Adrenal gland (tissue), 19 donors: ENCODE measurements at places on chromosomes 12 and 14. TPM values are rescaled to one million over a fixed set of nuclear protein-coding genes. Genes with fewer than 3 reads are reported as not detected.
A peak's percentile ranks its signal among the peaks of the same experiment; 100 is the strongest.

Gene COL2A1
- polyA plus RNA-seq, result 0.20 TPM

Gene CHD8
- 43.0 TPM for polyA plus RNA-seq

Gene RERGL
- polyA plus RNA-seq, result 23.9 TPM

Gene SAMD15
- 1.0 TPM for polyA plus RNA-seq

Gene ACRBP
- 0.99 TPM for polyA plus RNA-seq

Gene UTP20
- polyA plus RNA-seq, result 13.9 TPM

Gene SETD1B
- 9.0 TPM for polyA plus RNA-seq

Gene PDE3A
- polyA plus RNA-seq, result 1.3 TPM

Gene ARL6IP4
- 709 TPM for polyA plus RNA-seq

Gene WNT1
- polyA plus RNA-seq, result not detected

Gene LIN7A
- polyA plus RNA-seq, result 1.6 TPM

Gene IL31
- polyA plus RNA-seq, result not detected

Gene LTB4R2
- 2.7 TPM for polyA plus RNA-seq

Gene PRB2
- polyA plus RNA-seq, result not detected

Gene SIX4
- 0.40 TPM for polyA plus RNA-seq

DNA sequence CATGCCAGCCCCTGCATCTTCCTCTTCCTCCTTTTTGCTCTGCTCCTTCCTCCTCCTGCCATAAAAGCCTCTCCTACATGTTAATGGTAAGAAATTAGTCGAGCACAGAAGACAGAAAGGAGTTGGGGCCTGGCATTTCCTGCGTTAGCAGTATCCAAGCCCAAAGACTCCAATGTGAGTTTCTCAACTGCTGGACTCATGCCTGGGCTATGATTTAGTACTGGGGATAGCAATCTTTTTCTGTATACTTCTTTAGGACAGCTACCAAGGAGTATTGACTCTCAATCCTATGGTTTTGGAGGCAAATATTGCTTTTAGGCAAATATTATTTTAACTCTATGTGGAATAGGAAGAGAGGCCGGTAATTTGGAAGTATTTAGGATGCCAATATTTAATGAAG, 18.0 kb upstream of the SLC38A4 start:
- no peak for DNase-seq

DNA sequence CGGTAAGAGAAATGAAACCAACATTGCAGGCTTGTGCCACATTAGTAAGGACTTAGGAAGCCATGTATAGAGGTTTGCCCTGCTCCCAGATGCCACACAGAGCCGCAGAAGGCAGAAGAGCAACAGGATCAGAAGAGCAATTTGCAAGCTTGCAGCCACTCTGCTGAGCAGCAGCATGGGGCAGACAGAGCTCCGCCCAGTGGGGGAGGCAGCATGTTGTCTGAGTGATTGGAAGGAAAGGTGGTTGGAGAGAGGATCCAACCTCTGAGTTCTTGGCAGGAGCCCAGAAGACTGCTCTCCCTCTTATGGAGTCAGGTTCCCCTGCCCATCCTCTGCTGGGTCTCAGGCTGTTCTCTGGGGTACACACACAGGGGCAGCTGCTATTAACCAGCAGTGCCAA, 2.3 kb upstream of the KRT6A start:
- DNase-seq, result no peak

GRCh38 chr14:100988011-100988410, 84.5 kb upstream of the RTL1 start:
- DNase-seq, result no peak

- no peak for DNase-seq
Measured at GRCh38 chr12:29505122-29505521, 7.6 kb upstream of the OVCH1 start.

GRCh38 chr12:1523558-1524050, 70.8 kb downstream of the FBXL14 start:
- no peak for DNase-seq

GRCh38 chr14:81519200-81520011, 14.2 kb downstream of the SEL1L start:
- no peak for DNase-seq

GRCh38 chr12:115988212-115988611, 289.3 kb downstream of the MED13L start:
- no peak for DNase-seq

GRCh38 chr12:103879878-103880277, 38.8 kb upstream of the NT5DC3 start:
- DNase-seq, result no peak

DNA sequence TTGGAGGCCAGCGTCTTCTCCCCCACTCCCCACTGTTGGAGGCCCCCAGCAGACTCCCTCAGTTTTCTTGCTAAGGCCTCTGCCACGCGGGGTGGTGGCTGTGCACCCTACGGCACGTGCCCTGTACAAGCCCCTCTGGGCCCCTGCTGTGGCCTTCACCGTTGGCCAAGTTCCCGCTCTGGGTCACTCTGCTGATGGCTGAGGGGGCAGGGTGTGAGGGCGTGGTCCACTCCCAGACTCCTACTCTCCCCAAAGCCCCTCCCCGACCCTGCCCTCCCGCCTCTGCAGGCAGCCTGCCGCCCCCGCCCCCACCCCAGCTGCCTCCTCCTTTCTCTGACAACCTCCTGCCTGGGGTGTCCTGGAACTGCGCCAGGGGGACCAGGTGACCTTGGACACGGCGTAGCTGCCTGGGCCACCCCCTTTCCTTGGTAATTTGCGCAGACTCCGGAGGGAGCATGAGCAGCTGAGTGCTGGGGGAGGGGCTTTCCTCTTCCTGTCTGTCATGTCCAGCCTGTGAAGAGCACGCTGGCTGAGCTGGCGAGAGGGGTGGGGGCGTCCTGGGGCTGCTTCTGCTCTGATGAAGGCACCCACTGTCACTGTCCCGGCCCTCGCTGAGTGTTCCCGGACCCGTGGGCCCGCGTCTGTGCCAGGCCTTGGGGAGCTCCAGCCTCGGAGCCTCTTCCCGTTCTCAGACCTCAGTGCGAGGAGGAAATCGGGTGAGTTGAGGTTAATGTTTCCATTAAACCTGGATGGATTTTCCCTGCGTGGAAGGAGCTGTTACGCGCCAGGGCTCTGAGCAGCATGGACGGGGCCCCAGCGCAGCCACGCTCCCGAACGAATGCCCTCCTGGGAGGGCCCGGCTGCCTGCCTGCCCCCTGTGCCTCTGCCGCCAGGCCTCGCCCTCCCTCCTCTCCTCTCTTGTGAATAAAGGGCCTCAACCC, 85.0 kb downstream of the KIF26A start:
- peak; percentile 95 for DNase-seq

- no peak for DNase-seq
Measured at GRCh38 chr12:128660532-128661225, 163.1 kb downstream of the SLC15A4 start.

DNA sequence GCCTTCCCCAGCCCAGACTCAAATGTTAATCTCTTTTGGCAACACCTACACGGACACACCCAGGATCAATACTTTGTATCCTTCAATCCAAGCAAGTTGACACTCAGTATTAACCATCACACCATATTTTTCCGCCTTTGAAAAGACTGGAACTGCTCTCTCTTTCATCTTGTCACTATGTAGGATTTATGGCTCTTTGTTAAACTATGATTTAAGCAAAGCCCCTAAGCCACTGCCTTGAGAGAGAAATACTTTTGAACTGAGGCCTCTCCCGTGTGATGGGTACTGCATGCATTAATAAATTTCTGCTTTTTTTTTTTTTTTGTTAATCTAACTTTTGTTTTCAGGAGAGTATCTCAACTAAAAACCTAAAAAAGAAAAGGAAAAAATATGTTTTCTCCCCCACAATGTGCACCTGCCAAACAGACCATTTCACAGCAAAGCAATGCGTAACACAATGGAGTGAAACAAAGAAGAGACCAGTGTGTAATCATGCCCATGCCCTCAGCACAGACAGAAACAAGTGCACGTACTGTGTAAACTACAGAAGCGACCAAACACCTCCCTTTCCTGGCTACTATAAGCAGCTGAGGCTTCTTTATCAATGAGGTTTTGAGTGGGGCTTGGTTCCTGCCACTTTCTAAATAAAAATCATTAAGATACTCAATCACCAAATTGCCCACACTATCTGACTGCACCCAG, 28.3 kb upstream of the ETFBKMT start:
- no peak for DNase-seq

DNA sequence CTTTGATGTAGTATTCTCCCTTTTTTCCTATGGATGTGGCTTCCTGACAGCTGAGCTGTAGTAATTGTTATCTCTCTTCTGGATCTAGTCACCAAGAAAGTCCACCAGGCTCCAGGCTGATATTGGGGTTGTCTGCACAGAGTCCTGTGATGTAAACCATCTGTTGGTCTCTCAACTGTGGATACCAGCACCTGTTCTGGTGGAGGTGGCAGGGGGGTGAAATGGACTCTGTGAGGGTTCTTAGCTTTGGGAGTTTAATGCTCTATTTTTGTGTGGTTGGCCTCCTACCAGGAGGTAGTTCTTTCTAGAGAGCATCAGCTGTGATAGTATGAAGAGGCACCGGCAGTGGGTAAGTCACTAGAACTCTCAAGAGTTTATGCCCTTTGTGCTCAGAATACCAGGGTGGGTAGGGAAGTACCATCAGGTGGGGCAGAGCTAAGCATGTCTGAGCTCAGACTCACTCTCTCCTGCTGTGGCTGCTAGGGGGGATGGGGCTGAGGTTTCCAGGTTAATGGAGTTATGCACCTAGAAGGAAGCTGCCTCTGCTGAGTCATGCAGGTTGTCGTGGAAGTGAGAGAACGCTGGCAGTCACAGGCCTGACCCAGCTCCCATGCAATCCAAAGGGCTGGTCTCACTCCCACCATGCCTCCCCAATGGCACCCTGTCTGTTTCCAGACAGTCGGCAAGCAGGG, 3.0 kb upstream of the TAS2R14 start:
- no peak for DNase-seq

GRCh38 chr14:70943838-70944237, 36.6 kb downstream of the PCNX1 start:
- DNase-seq, result no peak

GRCh38 chr14:85024931-85025330, 505.0 kb upstream of the FLRT2 start:
- DNase-seq, result peak; percentile 10

DNA sequence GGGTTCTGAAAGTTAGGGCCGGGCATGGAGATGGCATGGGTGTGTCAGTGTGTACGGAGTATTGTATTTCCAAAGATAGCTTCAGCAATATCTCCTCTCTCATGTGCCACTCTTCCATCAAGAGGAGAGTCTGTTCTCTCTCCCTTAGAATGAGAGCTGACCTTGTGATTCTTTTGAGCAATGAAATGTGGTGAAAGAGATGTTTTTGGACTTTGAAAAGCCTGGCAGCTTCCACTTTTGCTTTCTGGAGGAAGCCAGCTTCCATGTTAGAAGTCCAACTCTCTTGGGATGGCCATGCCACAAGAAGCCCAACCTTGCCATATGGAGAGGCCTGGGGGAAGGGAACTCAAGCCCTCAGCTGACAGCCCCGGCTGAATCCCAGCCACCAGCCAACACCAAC, 72.4 kb upstream of the GZMB start:
- DNase-seq, result no peak
